ENCODE measurements at places on chromosomes 12 and 14.
A peak's percentile ranks its signal among the peaks of the same experiment; 100 is the strongest.

DNA sequence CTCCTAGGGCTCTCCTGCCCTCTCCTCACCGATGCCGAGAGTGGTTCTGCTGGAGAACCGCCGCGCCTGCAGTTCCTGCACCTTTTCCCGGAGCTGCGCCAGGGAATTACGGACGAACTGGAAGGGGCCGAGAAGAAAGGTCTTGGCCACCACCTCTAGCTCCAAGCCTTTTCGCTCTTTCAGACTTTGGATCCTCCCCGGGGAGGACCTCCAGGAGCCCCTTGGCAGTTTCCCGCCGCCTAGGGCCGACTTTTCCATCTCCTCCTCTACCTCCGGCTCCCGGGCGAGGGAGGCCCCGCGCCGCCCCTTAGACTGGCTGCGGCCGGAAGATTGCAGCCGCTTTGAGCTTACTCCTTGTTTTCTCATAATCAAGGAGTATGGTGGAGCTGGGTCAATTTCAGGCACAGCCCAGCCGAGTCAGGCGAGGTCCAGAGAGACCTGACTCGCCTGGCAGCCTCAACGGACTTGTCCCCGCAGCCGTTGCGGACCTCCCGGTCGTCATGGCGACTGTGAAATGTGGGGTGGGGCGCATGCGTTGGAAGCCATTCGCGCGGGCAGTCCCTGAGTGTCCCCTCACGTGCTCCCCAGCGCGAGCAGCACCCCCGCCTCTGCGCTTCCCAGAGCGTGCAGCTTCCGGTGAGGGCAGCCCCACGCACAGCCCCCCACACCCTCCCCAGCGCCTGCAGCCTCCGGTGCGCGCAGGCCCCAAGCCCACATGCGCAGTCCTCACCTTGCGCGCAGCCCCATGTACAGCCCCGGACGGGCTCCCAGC lies at the start of gene DPY19L2:
DPY19L2 (minus strand) TSS at position 466 of the 772 bp plus-strand sequence; CDS start at position 366, 100 bp downstream.
- peak; percentile 91 for DNase-seq

DNA sequence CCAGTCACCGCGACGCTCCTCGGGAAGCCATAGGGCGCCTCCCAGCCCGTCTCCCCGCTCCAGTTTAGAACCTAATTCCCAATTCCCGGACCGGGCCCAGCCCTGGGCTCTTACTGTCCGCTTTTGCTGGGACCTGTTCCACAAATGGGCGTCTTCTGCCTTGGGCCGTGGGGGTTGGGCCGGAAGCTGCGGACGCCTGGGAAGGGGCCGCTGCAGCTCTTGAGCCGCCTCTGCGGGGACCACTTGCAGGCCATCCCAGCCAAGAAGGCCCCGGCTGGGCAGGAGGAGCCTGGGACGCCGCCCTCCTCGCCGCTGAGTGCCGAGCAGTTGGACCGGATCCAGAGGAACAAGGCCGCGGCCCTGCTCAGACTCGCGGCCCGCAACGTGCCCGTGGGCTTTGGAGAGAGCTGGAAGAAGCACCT lies 797 bp downstream of the UNG start:
- DNase-seq: peak; percentile 81

DNA sequence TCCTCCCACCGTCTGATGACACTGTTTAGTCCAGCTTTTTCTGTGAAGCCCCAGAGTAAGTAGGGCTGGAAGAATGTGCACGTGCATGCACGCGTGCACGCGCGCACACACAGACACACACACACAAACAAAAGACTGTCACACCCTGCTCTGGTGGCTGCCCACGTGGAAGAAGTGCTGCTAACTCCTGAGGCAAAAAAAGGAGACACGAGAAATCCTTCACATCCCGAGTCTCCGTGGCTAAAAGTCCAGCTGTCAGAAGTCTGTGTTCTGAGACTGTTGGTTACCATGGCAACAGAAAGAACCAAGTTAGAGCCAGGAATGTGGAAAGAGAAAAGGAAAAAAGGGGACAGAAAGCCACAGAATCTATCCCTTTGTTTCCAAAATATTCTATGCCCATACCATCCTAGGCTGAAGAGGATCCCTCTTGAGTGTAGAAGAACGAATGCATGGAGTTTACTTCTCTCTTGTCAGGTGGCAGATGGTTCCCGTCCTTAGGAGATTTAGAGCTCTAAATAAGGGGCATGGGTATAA lies 1.6 kb upstream of the C12orf71 start:
- DNase-seq: no peak

DNA sequence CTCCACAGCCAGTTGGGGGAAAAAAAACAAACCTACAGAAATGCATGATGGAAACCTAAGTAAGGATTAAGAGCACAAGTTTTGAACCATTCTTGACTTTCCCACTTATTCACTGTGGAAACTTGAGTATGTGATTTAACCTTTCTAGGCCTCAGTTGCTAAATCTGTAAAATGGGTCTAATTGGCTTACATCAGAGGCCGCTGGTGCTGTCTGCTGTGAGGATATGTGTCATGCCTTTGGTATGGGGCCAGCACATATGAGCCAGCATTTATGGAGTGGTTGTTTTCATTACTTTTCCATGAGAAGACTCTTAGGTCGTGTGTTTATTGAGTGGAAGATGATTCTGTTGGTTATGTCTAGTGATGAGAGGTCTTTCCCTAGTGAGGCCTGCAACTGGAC lies 102.4 kb downstream of the ESR2 start:
- DNase-seq: no peak

DNA sequence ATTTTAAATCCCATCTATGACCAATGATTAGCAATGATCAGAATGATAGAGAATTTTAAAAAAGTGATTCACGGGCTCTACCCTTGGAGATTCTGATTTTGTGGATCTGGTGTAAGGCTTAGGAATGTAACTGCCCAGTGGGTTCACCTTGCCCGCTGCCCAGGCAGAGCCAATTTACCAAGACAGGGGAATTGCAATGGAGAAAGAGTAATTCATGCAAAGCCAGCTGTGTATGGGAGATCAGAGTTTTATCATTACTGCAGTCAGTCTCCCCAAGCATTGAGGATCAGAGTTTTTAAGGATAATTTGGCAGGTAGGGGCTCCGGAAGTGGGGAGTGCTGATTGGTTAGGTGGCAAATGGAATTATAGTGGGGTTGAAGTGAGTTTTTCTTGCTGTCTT lies 480.6 kb downstream of the ATP23 start:
- DNase-seq: no peak

DNA sequence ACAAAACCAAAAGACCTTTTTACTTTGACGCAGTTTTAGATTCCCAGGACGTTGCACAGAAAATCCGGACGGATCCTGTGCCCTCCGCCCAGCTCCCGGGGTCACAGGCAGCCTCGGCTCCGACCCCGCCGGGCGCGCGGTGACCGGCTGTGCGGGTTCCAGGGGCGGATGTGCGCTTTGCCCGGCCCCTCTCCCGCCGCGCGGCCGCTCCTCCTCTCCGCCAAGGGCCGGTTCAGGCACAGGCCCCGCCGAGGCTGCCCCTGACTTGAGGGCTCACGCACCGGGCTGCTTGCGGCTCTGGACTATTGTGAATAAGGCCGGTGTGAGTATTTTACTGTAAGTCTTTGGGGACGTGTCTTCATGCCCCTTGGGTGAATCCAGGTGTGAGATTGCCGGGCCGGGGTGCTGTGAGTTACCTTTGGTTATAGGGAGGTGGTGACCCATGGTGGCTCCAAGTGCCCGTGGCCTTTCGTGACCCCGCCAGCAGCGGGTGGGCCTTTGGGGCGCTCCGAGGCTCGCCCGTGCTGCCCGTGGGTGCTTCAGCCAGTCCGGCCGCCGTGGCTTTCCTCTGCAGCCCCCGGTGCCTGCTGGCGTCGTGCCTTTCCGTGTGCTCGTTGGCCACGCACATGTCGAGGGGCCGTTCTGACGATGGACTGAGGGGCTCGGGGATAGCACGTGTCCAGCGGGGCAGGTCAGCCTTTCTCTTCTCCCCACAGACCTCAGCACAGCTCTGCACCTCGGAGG lies 45.9 kb downstream of the NOC4L start:
- DNase-seq: no peak

DNA sequence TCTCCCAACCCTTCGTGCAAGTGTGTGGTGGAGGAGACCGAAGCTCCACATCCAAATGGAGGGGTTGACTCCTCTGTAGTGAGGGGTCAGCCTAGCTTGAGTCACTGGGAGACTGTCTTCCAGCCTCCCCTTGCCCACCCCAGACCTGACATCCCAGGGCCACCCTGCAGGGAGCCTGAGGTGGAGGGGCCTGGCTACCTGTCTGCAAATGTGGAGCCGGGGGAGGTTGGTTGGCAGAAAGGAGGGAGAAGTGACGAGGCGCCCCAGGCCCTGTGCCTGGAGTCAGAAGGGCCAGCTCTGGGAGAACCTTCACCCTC lies 37.5 kb downstream of the NFKBIA start:
- DNase-seq: no peak

DNA sequence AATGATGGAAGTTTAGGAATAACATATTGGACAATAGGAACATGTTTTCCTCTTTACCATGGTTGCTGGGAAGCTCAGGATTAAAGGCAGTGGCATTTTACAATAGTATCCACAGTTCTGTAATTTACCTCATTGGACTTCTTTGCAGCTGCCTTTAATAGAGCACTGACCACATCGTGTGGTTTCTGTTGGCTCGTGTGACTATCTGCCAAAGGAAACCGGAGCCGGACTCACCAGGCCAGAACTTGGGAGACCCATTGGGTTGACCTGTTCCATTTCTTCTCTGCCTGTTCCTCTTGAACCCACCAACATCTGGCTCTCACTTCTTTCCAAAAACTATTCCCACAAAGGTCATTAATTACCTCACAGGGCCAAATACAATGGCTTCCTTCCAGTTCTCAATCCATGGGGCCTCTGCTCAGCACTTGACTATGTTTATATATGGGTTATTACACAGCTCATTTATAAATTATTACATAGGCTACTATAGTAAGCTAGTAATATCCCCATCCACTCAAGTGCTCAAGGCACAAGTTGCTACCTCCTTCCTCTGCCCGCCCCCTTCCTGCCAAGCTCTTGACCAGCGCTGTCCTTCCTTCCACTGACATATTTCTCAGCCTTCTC lies 121.5 kb upstream of the VASH1 start:
- no peak for DNase-seq

- peak; percentile 58 for DNase-seq
These were observed at the start of gene TRPV4 for GRCh38 chr12:109833307-109834189. TSS of gene TRPV4 (minus strand) at chr12:109833398. CDS start at chr12:109814796, 18,602 bp downstream.

DNA sequence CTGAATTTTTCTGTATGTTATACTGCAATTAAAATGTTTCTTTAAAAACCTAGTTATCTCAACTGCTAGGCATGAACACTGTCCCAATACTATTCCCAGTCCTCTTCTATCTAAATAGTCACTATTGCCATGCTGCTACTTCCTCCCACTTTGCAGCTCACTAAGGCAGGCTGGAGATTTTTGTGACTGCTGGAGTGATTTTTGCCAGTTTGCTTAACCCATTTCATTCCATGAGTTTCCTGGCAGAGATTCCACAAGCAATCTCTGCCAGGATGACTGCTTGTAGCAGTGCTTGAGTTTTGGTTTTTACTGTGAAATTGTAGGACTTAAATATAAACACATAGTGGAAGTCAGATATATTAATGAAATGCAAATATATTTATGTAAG lies 80.8 kb downstream of the BHLHE41 start:
- no peak for DNase-seq

DNA sequence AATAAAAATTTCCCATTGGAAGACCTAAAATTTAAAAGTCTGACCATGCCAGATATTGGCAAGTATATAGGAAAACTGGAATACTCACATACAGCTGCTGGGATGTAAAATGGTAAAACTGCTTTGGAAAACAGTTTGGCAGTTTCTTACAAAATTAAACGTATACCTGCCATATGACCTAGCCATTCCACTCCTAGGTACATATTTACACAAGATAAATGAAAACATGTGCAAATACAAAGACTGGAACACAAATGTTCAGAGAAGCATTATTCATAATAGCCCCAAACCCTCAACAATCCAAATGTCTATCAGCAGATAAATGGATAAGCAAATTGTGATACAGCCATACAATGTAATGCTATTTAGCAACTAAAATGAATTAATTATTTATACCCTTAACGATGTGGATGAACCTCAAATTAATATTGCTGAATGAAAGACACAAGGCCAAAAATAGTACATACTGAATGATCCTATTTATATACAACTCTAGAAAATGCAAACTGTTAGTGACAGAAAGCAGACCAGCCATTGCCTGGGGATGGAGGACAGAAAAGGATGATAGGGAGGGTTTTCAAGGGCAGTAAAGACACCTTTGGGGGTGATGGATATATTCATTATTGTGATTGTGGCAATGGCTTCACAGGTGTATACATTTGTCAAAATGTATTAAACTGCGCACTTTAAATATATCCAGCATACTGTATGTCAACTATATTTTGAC lies 21.3 kb upstream of the TCP11L2 start:
- DNase-seq: no peak

GRCh38 chr14:57485635-57486034 lies 8.0 kb downstream of the CCDC198 start:
- DNase-seq: no peak

DNA sequence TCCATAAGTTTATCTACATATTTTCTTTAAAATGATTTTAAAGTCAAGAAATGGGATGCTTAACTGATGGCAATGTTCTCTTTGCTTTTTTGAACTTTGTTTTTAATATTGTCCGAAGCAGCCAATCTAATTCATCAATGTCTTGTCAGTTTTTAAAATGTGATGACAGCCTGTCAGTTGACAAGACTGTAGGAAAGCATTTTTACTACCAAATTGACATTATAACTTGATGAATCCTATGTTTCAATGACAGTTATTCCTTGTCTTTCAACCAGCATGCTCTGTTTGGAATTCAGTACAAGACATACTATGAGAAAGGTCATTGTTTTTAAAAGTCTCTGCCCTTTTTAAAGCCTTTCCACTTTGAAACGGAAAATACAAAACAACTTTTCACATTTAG lies 1073.2 kb downstream of the TMTC2 start:
- DNase-seq: no peak

- no peak for DNase-seq
These were observed 10.5 kb upstream of the SSTR1 start for GRCh38 chr14:38197001-38197783.

DNA sequence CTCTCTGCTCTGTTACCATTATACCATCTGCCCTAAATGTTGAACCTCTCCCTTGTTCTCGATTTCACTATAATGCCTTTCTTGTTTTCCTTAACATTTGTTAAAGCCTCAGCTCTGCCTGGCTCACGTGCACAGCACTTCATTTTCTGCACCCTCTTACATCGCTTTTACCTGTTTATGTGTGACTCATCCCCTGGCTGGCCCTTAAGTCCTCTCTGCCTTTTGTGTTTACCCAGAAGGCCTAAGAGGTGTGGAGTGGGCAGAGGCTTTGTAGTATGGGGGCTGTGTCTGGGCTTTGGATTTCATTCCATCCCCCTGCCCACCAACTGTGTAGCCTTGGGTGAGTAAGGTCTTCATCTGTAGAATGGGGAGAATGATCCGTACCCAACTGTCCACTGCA lies 36.5 kb downstream of the UBE3B start:
- DNase-seq: no peak

GRCh38 chr12:128715485-128715884 lies 108.3 kb downstream of the SLC15A4 start:
- no peak for DNase-seq

GRCh38 chr14:22555384-22556011 lies 33.5 kb downstream of the DAD1 start:
- no peak for DNase-seq

DNA sequence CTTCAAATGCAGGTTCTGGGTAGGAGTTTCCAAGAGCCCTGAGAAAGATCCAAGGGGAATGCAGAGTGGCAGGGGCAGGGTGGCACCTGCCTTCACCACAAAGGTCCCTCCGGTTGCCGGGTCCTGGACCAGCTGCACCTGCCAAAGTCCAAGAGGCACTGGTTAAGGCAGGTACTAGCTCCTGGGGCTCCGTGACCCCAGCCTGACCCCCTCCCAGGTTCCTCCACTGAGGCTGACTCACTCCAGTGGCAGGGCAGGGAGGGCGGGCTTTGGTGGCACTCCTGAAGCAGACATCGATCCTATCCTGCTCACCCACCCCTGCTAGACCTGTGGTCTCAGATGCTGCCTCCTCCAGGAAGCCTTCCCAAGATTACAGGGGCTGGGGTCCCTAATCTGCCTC lies 11.4 kb downstream of the RPS6KL1 start:
- no peak for DNase-seq
